ENCODE measurements at places on chromosomes 1 and 21.

DNA sequence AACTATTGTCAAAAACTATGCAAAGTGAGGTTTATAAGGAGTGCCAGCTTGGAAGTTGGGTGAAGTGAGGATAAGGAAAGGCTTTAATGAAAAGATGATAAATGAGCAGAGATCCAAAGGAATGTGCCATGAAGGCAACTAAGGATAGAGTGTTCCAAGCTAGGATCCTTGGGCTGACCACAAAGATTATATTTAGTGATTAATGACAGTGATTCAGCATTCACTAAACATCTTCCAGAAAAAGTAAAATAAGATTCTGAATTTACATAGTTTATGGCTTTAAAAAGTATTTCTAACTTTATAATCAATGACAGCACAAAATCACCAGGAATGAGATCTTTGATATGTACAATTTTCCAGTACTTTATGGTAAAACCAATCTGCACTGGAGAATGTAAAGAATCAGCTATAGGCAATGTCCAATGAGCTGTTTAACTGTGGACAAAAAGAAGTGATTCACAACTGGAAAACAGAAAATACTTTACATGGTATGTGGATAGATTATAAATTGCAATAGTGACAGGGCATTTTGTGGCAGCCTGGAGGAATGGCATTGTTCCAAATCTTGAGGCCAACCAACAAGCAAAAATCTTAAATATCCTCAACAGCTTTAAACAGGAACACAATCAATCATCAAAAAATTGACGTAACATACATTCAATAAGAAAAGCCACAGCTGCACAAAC, 91.2 kb upstream of the KCTD3 start:
- DNase-seq: no peak

GRCh38 chr1:54070171-54070837, 16.9 kb downstream of the TCEANC2 start:
- DNase-seq: no peak

GRCh38 chr1:16101623-16102022, 28.2 kb upstream of the FAM131C start:
- DNase-seq: no peak

DNA sequence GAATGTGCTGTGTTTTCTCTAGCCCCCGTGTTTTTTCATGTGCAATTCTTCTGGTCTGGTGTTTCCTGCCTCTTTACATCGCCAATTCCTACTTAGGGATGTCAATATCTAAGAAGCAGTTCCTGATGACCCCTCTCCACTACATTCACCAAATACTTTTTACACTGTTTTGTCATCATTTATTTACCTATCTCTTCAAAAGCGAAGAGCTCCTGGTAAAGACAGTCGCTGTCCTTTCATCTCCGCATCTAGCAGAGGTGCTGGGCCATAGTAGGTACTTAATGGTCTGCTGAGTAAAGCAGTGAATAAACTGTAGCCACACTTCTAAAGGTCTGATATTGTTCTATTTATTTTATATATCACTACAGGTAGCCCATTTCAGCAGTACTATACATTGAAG, 43.0 kb downstream of the LYST start:
- DNase-seq: no peak

DNA sequence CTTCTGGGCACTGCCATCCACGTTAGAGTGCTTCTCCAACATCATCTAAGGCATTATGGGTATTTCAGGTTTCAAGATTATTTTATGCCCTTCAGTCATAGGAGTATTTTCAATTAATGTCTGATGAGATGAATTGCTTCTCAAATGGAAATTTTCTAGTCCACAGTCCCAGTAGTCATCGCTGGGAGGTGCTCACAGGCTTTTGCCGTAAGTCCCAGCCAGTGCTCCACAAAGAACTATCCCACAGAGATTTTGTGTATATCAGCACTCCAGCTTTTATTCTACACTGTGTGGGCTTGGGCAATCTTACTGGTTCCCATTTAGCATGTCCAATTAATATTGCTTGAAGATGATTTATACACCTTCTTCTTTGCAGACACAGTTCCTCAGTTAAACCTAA, 61.0 kb downstream of the SMYD2 start:
- no peak for DNase-seq

- no peak for DNase-seq
Observed at GRCh38 chr1:156196445-156196844, 2.5 kb downstream of the SLC25A44 start.

DNA sequence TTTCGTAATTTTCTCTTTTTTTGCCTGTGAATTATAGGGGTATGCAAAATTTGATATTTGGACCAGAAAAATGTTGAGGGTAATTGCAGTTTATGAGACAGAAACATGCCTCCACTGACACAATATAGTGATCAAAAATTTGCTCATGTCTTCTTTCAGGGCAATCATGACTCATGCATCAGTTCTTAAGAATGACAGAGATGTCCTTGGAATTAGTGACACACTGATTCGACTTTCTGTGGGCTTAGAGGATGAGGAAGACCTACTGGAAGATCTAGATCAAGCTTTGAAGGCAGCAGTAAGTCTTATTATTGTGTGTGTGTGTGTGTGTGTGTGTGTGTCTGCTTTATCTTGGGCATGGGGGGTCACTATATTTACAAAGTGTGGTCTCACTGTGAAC, 27.5 kb downstream of the CTH start:
- no peak for DNase-seq

- no peak for DNase-seq
Observed at GRCh38 chr1:61851235-61851634, 109.0 kb downstream of the PATJ start.

DNA sequence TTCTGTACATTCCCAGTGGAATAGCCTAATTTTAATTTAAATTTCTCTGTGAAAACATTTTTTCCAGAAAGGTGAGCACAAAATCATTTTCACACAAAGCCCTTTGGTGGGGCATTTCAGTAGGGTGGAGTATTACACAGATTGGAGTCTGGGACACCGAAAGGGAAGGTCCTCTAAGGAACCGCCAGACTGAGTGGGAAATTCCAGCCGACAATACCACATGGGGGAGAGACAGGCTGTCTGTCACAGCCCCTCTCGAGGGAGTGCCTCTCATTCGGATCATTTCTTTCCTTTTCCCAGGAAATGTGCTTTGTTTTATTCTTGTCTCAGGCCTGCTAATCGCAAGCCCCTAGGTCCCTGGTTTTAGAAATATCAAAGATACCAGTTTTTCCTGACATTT, 150.6 kb upstream of the HOOK1 start:
- DNase-seq: no peak

DNA sequence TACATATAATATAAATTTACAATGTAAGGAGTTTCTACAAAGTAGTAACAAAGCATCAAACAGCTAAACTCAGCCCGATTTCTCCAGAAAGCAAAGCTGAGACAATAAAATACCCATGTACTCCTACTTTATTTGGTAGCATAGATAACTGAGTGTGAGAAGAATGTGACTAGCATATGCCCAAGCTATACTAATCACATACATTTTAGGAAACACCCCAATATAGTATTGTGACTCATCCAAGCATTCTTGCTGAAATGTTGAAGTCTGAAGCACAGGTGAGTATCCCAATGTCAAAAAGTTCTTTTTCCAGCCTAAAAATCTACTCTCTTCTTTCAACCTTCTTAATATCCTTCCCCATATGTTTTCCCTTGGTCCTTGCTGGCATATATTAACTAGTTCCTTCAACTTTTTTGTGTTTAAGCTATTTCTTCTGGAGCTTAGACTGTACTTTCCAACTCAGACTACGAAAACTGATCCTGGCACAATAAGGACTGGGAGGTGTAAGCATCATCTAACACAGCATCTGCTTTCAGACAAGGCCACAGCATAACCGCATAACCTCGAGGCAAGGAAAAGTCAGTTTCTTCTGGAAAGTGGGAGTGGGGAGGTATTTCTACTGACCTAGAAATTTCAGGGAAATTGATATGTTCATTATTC, 163.0 kb upstream of the RNPC3 start:
- no peak for DNase-seq

- no peak for DNase-seq
Observed at GRCh38 chr1:66327588-66327987, 206.4 kb upstream of the SGIP1 start.

DNA sequence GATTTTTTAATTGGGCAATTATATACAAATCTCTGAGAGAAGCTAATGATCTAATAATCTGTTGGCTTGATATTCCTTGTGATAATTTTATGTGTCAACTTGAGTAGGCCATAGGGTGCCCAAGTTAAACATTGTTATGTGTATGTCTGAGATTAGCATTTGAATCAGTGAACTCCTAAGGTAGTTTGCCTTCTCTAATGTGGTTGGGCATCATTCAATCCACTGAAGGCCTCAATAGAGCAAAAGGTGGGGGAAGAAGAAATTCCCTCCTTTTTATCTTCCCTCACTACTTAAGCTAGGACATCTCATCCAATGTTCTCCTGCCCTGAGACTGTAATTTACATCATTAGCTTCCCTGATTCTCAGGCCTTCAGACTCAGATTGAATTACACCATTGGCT, 394.5 kb downstream of the LMO4 start:
- no peak for DNase-seq

DNA sequence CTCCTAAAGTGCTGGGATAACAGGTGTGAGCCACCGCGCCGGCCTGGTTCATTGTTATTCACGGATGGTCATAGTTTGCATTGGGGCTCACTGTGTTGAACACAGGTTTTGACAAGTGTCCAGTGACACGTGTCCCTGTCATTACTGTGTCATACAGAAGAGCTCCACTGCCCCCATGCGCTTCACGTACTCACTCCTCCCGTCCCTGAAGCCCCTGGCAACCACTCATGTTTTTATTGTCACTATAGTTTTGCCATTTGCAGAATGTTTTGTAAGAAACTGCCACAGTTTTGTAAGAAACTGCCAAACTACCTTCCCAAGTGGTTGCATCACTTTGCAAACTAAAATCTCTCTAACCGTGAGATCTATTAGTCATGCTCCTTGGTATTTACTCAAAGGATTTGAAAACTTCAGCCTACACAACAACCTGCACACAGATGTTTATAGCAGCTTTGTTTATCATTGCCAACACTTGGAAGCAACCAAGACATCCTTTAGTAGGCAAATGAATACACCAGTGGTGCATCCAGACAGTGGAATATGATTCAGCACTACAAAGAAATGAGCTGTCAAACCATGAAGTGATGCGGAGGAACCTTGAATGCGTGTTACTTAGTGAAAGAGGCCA, 163.2 kb upstream of the COL6A1 start:
- no peak for DNase-seq

DNA sequence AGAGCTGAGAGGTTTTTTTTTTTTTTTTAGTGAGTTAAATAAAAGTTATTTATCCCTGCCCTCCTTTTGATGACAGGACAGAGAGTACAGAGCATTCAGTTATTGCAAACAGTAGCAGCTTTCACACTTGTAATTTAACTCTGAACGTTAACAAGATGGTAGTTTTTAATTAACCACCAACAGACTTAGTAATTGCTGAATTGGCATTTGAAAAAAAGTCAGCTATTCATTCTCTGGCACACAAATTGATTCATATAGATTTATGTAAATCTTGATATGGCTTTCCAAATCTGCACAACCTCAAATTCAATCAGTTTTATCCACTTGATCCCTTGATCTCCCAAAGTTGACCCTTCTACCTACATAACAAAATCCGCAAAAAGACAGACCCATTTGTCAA, 918 bp downstream of the LEMD1 start:
- no peak for DNase-seq

DNA sequence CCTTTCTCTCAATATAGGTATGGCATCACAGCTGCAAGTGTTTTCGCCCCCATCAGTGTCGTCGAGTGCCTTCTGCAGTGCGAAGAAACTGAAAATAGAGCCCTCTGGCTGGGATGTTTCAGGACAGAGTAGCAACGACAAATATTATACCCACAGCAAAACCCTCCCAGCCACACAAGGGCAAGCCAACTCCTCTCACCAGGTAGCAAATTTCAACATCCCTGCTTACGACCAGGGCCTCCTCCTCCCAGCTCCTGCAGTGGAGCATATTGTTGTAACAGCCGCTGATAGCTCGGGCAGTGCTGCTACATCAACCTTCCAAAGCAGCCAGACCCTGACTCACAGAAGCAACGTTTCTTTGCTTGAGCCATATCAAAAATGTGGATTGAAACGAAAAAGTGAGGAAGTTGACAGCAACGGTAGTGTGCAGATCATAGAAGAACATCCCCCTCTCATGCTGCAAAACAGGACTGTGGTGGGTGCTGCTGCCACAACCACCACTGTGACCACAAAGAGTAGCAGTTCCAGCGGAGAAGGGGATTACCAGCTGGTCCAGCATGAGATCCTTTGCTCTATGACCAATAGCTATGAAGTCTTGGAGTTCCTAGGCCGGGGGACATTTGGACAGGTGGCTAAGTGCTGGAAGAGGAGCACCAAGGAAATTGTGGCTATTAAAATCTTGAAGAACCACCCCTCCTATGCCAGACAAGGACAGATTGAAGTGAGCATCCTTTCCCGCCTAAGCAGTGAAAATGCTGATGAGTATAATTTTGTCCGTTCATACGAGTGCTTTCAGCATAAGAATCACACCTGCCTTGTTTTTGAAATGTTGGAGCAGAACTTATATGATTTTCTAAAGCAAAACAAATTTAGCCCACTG, 11.5 kb downstream of the HIPK1 start:
- no peak for DNase-seq

- DNase-seq: no peak
Observed at GRCh38 chr1:246971090-246971721, 36.7 kb downstream of the ZNF695 start.

- DNase-seq: no peak
Observed at GRCh38 chr1:92756537-92756936, 28.4 kb downstream of the EVI5 start.

DNA sequence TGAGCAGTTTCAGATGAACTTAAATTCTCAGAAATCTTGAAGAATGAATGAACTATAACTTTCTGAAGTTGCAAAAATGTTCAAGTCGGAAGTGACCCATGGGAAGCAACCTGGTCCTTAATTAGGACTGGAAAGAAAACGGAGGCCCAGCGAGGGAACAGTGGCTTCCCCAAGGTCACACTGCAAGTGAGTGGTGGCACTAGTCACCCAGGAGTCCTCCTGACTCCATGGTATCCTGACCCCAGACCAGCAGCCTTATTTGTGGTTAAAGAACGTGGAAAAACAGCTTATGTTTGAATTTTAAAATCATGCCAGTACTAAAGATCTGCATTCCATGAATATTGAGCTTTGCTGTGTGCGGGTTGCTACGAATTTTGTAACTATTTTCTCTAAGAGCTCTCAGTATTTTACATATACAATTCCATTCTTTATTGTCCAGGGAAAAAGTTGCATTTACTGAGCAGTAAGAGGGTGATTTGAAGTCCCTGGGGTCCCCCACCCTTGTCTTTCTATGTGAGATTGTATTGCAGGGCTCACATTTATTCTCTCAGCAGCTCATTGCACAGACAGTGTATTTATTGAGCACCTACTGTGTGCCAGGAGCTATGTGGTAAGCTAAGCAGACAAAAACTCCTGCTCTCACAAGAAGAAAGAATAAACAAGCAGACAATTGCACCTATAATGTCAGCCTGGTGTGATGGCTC, 61.6 kb upstream of the ATP5PO start:
- DNase-seq: no peak

GRCh38 chr1:245671966-245672767, 517.4 kb downstream of the KIF26B start:
- DNase-seq: no peak

DNA sequence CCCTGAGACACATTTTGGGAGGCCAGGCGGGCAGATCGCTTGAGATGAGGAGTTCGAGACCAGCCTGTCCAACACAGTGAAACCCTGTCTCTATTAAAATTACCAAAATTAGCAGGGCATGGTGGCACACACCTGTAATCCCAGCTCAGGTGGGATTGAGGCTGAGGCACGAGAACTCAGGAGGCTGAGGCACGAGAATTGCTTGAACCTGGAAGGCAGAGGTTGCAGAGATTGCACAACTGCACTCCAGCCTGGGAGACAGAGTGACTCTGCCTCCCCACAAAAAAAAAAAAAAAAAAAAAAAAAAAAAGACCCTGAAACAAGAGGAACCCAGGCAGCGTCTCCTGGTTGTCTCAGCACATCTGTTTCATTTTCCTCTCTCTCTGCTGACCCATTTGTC, 24.2 kb downstream of the PGM1 start:
- no peak for DNase-seq
